Psoas muscle (tissue), 8 donors: ENCODE measurements at places on chromosomes 1 and 21. TPM values are rescaled to one million over a fixed set of nuclear protein-coding genes. Genes with fewer than 3 reads are reported as not detected.

GRCh38 chr1:150146849-150147542 lies 2.7 kb upstream of the PLEKHO1 start:
- H3K4me1 ChIP-seq, result peaks cover 16% of the 10 kb centered on the region
- DNase-seq, result no peak
- peaks cover 6% of the 10 kb centered on the region for H3K36me3 ChIP-seq
- H3K27me3 ChIP-seq, result no peaks in the 10 kb centered on the region

- H3K4me3 ChIP-seq, result no peak overlapping the region
- no peak for DNase-seq
- no peaks in the 10 kb centered on the region for H3K4me1 ChIP-seq
- no peaks in the 10 kb centered on the region for H3K27me3 ChIP-seq
- H3K36me3 ChIP-seq, result no peaks in the 10 kb centered on the region
Observed at GRCh38 chr1:84957966-84958365, 38.9 kb downstream of the MCOLN2 start.

DNA sequence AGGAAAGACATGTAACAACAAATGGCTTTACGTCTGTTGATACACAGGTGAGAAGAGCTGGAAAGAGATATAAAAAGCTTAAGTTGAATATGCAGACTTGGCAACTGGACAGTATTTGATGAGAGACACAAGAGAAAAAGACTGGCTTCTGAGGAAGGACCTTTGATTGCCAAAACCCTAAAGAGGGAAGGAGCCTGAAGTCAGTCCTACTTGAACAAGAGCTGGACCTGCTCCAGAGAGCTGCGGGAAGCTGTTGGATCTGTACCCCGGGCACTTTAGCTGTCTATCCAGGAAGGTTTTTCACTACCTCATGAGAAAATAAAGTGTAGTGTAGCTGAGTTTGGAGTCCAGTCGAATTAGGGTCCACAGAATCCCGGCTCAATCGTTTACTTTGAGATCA lies 25.3 kb upstream of the LRRC8B start:
- H3K36me3 ChIP-seq, result no peaks in the 10 kb centered on the region
- no peak for DNase-seq
- H3K4me1 ChIP-seq, result no peaks in the 10 kb centered on the region
- no peaks in the 10 kb centered on the region for H3K27me3 ChIP-seq

DNA sequence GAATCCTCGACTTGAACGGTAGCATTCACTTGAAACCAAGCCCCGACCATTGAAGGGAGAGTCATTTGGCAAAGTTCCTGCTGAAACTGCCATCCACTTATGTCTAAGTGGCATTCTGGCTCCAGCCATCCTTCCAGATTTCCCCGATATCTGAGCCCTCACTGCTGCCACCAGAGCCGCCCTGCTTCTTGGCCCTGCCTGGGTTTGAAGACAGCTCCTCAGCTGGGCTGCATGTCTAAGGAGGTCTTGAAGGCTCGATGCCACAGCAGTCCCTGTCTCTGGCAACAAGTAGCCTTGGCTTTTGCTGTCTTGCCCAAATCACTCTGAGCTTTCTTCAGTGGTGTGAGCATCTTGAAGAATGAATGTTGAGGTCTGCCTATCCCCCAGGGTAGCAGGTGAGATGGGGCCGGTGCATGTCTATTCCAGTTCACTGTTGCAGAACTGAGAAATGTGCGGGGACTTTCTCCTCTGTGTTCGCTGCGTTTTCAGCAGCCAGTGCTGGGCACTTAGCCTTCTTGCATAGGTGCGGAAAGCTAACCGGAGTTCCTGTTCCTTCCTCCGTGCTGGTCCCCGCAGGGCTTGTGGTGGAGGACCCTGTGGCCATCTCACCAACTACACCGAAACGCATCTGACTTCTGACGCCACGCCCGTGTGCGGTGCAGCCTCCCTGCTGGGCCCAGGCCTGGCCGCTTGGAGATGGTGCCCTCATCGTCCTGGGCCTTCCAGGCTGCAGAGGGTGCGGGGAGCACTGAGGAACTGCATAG lies 29.2 kb downstream of the MAN1C1 start:
- H3K27ac ChIP-seq, result no peak overlapping the region
- DNase-seq, result no peak
- peaks cover 4% of the 10 kb centered on the region for H3K4me1 ChIP-seq
- no peaks in the 10 kb centered on the region for H3K36me3 ChIP-seq

The KNCN gene
- total RNA-seq, result not detected
